Nephron progenitor cell (in vitro differentiated cells): ENCODE measurements at places on chromosomes 13 and 19.
A peak's percentile ranks its signal among the peaks of the same experiment; 100 is the strongest.

DNA sequence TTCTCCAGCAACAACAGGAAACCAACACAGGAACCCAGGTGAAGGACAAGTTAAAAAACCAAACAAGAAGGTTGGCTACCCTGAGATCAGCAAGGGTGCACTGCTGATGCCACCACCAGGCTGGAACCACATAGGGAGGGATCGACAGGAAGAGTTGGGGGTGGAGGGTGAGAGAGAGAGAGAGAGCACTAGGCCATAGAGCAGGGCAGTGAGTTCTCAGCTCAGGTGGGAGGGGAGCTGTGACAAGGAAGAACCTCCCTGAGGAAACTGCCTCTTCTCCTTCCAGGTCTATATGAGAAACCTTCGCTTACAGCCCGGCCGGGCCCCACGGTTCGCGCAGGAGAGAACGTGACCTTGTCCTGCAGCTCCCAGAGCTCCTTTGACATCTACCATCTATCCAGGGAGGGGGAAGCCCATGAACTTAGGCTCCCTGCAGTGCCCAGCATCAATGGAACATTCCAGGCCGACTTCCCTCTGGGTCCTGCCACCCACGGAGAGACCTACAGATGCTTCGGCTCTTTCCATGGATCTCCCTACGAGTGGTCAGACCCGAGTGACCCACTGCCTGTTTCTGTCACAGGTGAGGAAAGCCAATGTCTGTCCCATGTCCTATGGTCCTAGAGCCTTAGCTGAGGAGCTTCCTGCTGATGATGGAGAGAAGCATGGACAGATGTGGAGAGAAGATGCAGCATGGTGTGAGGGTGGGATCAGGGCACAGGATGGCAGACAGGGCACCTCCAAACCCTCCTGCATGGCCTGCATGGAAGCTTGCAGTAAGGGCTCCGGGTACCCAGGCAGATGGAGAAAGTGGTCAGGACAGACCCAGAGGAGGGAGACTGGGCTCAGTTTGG lies 2.5 kb downstream of the KIR2DL4 start:
- H3K27me3 ChIP-seq, result no peaks in the 10 kb centered on the region
- H3K4me1 ChIP-seq, result no peaks in the 10 kb centered on the region
- no peaks in the 10 kb centered on the region for H3K36me3 ChIP-seq
- no peak for DNase-seq
- H3K27ac ChIP-seq, result no peak overlapping the region
- no peak overlapping the region for H3K4me3 ChIP-seq

DNA sequence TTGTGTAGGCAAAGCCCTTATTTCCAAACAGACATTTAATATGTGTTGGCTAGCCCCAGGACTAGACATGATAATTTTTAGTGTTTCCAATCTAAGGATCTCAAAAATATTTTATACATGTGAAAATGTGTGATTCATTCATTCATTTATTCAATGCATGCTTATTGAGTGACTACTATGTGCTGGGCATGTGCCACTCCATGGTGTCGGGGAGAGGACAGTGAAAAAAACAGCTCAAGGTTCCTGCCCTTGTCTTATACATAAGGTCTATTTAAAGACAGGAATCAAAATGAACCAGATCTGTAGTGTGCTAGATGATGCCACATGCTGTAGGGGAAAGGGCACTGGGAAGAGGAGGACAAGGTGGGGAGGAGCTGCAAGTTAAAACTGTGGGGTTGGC lies 36.5 kb downstream of the GJA3 start:
- H3K27ac ChIP-seq, result no peak overlapping the region
- peaks cover 22% of the 10 kb centered on the region for H3K4me1 ChIP-seq
- no peaks in the 10 kb centered on the region for H3K36me3 ChIP-seq

GRCh38 chr19:48992581-48993174 lies 431 bp downstream of the GYS1 start:
- H3K4me3 ChIP-seq, result peak overlapping the region; percentile 98
- H3K27ac ChIP-seq, result peak overlapping the region; percentile 99
- DNase-seq, result no peak
- peaks cover 30% of the 10 kb centered on the region for H3K36me3 ChIP-seq
- no peaks in the 10 kb centered on the region for H3K27me3 ChIP-seq

GRCh38 chr13:39149896-39150295 lies 111.6 kb downstream of the NHLRC3 start:
- H3K36me3 ChIP-seq, result no peaks in the 10 kb centered on the region
- no peak overlapping the region for H3K4me3 ChIP-seq
- no peak overlapping the region for H3K27ac ChIP-seq
- no peaks in the 10 kb centered on the region for H3K4me1 ChIP-seq

DNA sequence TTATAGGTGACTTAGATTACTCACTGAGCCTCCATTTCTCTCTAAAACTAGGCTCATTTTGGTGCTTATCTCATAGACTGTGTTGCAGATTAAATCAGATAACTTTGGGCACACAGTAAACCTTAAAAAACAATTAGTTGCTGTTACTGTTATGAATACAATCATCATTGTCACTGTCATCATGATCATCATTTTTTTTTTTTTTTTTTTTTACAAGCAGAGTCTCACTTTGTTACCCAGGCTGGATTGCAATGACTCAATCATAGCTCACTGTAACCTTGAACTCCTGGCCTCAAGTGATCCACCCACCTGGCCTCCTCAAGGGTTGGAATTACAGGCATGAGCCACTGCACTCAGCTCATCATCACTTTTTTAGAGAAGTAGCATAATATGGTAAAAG lies 60.0 kb downstream of the VWA8 start:
- H3K4me1 ChIP-seq, result no peaks in the 10 kb centered on the region
- no peak overlapping the region for H3K4me3 ChIP-seq
- no peak for DNase-seq
- no peaks in the 10 kb centered on the region for H3K27me3 ChIP-seq
- no peak overlapping the region for H3K27ac ChIP-seq
- H3K36me3 ChIP-seq, result peaks cover 34% of the 10 kb centered on the region
